ENCODE measurements at places on chromosomes 7 and 10.
A peak's percentile ranks its signal among the peaks of the same experiment; 100 is the strongest.

DNA sequence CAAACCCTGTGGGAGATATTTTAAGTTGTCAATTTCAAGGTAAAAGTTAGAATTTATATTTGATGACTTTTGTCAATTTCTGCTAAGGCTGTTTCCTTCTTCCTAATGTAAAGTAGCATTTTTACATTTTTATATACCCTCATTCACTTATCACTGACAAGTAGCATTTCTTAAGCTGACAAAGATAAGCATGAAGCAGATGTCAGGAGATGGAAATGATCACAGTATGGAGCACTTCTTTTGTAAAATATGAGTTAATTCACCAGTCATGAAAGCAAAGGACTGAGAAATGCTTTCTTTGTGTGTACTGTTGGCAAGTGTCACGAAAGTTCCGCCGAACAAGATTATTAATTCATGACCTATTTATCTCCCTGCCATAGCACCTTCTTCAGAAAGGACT, 503.9 kb downstream of the DNAJB9 start:
- DNase-seq: no peak

GRCh38 chr7:542713-543500, 23.3 kb upstream of the PDGFA start:
- DNase-seq: no peak

DNA sequence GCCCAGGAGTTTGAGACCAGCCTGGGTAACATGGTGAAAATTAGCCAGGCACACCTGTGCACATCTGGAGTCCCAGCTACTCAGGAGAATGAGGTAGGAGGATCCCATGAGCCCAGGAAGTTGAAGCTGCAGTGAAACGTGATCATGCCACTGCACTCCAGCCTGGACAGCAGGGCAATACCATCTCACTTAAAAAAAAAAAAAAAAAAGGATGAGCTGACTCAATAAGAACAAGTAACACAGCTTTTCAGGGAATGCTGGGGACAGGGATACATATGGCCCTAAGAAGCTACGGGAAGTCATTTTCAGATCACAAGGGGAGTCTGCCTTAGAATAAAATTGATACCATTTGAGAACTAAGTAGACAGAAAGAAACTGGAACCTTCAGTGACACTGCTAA, 41.7 kb downstream of the FAM171A1 start:
- DNase-seq: no peak

DNA sequence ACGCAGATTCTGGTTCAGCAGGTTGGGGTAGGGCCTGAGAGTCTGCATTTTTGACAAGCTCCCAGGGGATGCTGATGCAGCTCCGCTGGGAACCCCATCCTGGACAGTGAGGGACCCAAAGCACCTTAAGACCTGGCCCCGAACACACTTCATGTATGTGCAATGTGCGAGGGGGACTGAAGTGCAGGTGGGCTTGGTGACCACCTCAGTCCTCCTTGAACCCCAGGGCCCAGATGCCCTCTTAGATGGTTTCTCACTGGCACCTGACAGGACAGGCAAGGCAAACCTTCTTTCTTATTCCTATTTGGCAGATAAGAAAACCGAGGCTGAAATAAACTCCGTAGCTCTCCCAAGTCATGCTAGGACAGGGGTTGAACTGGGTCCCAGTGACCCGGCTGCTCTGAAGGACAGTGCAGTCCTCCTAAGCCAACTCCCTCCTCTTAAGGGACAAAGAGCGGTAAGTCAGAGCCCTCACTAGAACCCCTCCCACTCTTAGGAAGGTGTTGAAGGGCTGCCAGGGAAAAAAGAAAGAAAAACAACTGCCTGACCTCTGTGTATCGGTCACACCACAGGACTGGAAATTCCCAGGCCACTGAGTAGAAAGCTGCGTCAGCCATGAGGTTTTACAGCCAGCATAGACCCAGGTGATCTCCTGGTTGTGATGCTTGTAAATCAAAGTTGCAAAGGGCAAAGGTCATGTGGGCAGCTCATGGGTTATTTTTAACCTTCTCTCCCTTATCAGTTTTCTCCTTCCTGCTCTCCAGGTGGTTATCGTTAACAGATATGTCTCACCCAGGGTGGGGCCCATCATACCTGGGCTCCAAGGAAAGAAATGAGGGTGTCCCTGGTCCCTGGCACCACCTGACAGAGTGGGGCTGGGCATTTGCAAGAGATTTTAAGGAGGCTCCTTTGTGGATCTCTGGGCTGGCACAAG, 90.9 kb upstream of the SMNDC1 start:
- DNase-seq: peak; percentile 74

DNA sequence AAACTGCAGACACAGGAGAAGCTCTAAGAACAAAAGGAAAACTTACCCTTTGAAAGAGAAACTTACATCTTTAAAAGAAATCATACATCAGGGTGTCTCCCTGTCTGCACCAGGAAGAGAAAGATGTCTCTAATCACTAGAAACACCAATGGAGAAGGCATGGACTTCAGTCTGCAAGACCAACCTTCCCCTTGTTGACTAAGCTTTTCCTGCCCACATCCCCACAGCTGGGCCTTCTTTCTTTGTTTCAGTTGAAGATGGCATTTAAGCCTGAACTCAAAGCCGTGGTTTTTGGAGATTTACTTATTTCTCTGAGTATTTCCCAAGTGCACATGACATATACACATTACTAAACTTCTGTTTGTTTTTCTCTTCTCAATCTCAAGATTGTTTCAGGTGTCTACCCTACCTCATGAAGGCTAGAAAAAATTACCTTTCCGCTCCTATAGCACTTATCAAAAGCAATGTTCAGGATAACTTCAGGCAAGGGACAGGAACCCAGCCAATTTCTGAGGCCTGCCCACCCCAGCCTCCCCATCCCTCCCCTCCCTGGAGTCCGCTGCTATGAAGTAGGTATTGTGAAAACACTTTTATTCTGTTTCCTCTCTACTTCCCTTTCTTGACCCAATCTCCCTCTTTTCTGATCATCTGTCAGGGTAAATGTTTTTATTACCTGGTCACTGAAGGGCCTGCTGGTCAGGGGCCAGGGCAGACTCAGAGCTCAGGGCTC, 2.8 kb upstream of the SLC29A3 start:
- DNase-seq: peak; percentile 42

DNA sequence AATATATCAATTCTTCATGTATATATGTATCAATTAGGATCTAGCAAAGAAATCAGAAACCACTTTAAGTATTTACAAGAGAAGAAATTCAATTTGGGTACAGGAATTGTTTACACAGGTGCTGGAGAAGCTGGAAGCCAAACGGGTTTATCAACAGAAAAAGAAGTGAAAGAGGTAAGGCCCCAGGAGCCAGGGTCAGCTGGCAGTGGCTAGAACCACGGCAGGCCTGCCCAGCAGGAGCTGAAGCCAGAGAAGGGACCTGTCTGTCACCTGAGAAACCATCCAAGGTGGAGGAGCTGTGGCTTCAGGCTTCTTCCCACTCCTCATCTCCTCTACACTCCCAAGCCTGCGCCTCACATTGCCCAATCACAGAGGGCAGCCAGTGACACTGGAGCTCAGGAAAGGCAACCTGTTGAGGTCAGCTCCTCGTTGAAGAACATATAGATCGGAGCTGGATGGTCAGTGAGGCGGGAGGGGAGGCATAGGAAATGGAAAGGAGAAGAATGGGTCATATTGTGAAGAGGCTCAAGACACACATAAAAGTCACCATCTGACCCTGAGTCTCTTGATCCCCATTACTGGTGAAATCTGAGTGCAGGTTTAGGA, 182.6 kb downstream of the REEP3 start:
- no peak for DNase-seq

DNA sequence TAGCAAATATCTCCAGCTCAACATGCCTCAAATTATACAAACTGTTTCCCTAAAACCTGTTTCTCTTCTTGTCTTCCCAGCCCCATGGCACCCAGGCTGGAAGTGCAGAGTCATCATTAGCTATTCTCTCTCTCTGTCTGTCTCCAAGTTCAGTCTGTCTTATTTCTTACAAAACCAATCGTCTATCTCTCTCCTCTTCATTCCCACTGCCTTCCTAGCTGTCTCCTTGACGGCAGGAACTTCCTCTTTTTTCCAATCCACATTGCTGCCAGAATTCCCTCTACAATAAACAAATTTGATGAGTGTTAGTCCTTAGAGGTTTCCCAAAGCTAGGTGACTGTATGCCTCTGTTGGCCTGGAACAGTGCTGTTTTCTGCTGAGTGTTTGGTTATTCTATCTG, 14.9 kb upstream of the ZNRF2 start:
- DNase-seq: no peak

- DNase-seq: no peak
Measured at GRCh38 chr10:71571460-71572175, 148.0 kb downstream of the C10orf105 start.

- no peak for DNase-seq
Measured at GRCh38 chr7:17937506-17938120, 2.7 kb downstream of the SNX13 start.

- DNase-seq: peak; percentile 93
Measured at GRCh38 chr7:107890962-107891635, at the start of gene DLD. Gene DLD (plus strand): TSS chr7:107891183. CDS start chr7:107891251, 68 bp downstream.

DNA sequence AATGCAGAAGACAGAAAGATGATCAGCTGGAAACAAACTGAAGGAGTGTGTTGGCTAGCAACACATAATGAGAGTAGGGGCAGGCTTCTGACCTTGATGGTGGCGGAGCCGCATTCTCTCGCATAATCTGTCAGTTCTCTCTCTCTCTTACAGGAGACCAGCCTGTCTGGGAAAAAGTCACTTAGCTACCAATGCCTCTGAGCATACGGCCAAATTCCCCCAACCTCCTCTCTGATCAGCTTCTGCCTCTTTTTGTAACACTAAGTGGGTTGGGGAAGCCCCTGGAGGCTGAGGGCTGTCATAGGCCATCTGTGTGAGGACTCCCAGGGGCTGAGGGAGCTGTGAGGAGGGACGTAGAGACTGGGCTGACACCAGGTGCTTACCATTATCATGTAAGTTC, 104.6 kb downstream of the HIPK2 start:
- peak; percentile 33 for DNase-seq

DNA sequence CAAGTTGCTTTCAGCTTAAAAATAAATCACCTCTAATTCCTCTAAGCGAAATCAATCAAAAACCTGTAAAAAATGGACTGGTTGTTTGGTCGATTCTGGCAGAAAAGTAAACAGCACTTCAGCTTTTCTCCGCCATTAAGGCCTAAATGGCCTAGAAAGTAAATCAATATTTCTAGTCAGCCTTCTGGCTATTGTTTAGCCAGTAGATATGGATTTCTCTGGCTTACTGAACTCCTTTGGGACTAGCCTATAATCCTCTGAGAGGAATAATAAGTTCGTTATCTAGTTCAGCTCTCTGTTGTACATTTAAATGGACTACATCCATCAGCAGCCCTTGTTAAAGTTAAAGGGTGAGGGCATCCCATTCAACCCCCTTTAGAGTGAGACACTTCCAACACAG, 400.1 kb upstream of the ETV1 start:
- no peak for DNase-seq

- DNase-seq: no peak
Measured at GRCh38 chr7:66627881-66628360, 760 bp upstream of the KCTD7 start.

DNA sequence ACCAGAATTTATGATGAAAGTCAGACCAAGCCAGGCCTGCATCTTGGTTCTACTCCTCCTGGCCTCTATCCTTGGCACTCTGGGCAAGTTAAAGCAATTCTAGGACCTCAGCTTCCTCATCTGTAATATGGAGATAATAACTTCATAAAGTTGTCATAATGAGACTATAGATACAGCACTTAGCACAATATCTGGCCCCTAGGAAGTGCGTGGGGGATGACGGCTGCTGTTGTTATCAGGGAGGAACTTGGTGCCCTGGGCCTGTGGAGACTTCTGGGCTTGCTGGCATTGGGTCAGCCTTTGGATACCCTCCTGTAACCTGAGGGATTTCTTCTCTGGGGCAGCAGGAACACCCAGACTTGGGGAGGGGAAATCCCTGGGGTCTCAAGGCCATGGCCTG, 27.6 kb downstream of the PFKFB3 start:
- no peak for DNase-seq

- no peak for DNase-seq
Measured at GRCh38 chr10:25226775-25227682, 52.2 kb downstream of the GPR158 start.

GRCh38 chr7:100545360-100546128, 6.5 kb downstream of the AGFG2 start:
- DNase-seq: peak; percentile 77

DNA sequence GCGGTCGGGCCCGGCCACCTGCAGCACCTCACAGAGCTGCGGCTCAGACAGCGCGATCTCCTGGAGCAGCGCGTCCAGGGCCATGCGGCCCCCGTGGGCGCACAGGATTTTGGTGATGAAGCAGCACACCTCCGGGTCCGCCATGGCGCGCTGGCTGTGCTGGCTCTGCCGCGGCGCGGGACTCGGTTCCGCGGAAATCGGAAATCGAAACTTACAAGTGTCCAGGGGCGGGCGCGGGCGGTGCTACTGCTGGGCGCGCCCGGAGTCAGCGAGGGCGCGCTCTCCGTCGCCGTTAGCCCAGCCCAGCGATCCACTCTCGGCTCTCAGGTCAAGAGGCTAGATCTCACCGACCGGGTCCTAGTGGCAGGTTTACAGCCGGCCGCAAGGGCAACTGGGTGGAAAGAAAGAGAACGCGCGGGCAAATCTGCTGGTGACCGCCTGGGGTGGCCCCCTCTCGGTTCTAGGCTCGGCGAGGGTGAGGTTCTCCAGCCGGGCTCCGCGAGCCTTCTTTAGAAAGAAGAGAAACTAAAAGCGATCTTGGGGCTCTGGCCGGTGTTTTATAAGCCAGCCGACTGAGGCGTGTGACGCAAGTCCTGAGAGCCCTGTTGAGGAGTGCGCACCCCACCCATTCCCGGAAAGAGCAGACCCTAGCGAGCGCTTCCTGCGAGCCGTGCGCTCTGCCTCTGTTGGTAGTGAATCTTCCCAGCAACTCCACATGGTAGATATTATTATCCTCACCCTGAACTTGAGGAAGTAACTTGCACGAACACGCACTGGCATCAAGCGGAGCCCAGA, at the start of gene ZC3HAV1:
Gene ZC3HAV1, minus strand, starts transcription at position 533 of the 795 bp plus-strand sequence. Its CDS starts 389 bp downstream, at position 144.
- DNase-seq: peak; percentile 89

DNA sequence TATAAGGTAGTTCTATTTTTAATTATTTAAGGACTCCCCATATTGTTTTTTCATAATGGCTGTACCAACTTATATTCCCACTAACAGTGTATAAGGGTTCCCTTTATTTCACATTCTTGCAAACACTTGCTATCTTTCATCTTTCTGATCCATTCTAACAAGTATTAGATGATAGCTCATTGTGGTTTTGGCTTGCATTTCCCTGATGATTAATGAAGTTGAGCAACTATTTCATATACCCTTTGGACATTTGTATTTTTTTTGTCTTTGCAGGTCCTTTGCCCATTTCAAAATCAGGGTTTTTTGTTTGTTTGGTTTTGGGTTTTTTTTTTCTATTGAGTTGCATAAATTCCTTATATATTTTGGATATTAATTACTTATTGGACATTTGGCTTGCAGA, 107.2 kb downstream of the EPC1 start:
- no peak for DNase-seq

GRCh38 chr7:32958046-32959025, 1.1 kb downstream of the FKBP9 start:
- no peak for DNase-seq

- no peak for DNase-seq
Measured at GRCh38 chr7:89456556-89456955, 661.0 kb upstream of the TEX47 start.

- DNase-seq: no peak
Measured at GRCh38 chr10:114607358-114607998, 50.6 kb downstream of the ABLIM1 start.
